ENCODE measurements at places on chromosomes 13 and 19. TPM values are rescaled to one million over a fixed set of nuclear protein-coding genes. Genes with fewer than 3 reads are reported as not detected.

GRK1 gene
- not detected for total RNA-seq

CEACAM1 gene
- total RNA-seq, result 6.4 TPM

CYP4F11 gene
- not detected for total RNA-seq

IGFL3 gene
- not detected for total RNA-seq

ZNF71 gene
- 8.5 TPM for total RNA-seq

OR10H1 gene
- total RNA-seq, result 0.07 TPM

BRCA2 gene
- total RNA-seq, result 28.5 TPM

DNA sequence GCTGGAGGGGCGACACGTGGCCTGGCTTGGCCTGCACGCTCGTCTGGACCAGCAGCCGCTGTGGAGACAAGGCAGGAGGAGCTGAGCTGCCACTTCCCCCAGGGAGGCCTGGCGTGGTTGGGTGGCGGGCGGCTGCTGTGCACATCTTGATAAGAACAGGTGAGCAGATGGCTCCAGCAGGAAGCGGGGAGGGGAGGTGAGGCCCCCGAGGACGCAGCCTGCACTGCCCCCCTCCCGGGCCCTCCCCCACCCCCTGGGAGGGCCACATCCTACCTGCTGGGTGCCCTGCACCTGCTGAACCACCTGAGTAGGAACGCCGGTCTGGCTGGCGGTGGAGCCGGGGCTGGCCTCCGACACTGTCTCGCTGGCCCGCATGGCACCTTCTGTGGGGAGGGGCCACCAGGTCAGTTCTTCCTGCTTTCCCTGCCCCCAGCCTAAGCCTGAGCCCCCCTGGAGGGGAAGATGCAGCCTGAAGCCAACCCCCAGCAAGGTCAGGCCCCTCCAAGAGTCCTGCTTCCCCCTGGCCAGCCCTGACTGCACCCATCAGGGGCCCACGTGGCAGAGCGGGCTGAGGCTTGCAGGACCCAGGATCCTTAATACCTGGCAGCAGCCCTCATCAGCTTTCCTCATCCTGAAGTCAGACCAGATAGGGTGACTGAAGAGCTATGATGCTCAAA is 22.8 kb downstream of the RFX1 start:
- no peaks in the 10 kb centered on the region for H3K27me3 ChIP-seq
- H3K36me3 ChIP-seq, result no peaks in the 10 kb centered on the region
- H3K4me3 ChIP-seq, result no peak overlapping the region
- no peak for DNase-seq
- H3K4me1 ChIP-seq, result peaks cover 19% of the 10 kb centered on the region

GRCh38 chr13:47929156-47929555 is 71.9 kb downstream of the SUCLA2 start:
- H3K4me1 ChIP-seq, result no peaks in the 10 kb centered on the region
- no peak overlapping the region for H3K27ac ChIP-seq
- H3K4me3 ChIP-seq, result no peak overlapping the region
- H3K36me3 ChIP-seq, result no peaks in the 10 kb centered on the region
- DNase-seq, result no peak

DNA sequence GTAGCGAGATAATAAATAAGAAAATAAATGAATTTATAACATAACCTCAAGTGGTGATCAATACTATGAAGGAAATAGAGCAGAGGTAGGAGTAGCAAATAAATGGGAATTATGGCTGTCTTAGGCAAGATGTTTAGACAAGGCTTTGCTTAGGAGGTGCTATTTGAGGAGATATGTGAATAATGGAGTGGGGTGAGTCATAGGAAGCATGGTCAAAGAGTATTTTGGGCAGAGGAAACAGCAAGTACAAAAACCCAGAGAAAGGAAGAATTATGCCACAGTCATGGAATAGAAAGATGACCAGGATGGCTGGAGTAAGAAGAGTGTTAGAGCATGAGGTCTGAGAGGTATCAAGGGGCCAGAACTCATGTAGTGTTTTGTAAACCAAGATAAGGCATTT is 33.6 kb upstream of the LPAR6 start:
- H3K4me1 ChIP-seq, result peaks cover 28% of the 10 kb centered on the region
- no peak overlapping the region for H3K27ac ChIP-seq
- no peaks in the 10 kb centered on the region for H3K27me3 ChIP-seq
- H3K4me3 ChIP-seq, result no peak overlapping the region
- peaks cover 12% of the 10 kb centered on the region for H3K36me3 ChIP-seq

DNA sequence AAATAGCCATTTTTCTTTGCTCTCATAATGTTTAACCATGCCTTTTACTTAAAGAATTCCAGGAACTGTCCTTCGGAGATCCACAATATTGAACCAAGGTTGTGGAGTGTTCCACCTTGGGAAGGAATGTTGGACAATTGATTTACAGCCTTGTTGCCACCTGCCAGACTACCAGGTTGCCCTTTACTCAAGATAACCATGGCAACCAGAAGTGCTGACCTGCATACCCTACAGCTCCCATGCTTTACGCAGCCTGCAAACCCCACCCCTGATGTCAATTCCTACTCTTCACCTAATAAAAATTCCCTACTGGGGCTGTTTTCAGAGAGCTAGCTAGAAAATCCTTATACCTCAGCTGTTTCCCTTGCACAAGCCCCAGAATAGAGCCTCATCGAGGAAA is 151.0 kb upstream of the RXFP2 start:
- H3K4me3 ChIP-seq, result no peak overlapping the region
- H3K27me3 ChIP-seq, result peaks cover 22% of the 10 kb centered on the region
- no peaks in the 10 kb centered on the region for H3K36me3 ChIP-seq
- no peaks in the 10 kb centered on the region for H3K4me1 ChIP-seq
- no peak for DNase-seq

- no peaks in the 10 kb centered on the region for H3K4me1 ChIP-seq
- peaks cover 7% of the 10 kb centered on the region for H3K27me3 ChIP-seq
- no peaks in the 10 kb centered on the region for H3K36me3 ChIP-seq
- no peak overlapping the region for H3K27ac ChIP-seq
- H3K4me3 ChIP-seq, result no peak overlapping the region
Measured at GRCh38 chr19:28899703-28900102, 313.2 kb downstream of the UQCRFS1 start.

DNA sequence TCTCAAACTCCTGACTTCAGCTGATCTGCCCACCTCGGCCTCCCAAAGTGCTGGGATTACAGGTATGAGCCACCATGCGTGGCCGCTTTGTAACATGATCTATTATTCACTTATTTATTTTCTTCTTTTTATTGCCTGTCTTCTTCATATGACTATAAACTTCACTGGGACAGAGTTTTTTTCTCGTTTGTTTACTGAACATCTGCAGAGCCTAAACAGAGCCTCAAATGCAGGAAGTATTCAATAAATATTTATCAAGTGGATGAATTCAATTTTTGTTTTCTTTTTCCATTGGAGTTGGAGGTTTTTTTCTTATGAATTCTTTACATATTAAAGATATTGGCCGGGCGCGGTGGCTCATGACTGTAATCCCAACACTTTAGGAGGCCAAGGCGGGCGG is 54.7 kb downstream of the SKA3 start:
- H3K4me3 ChIP-seq, result no peak overlapping the region
- H3K27ac ChIP-seq, result no peak overlapping the region
- H3K27me3 ChIP-seq, result no peaks in the 10 kb centered on the region
- no peak for DNase-seq
- H3K4me1 ChIP-seq, result no peaks in the 10 kb centered on the region

GRCh38 chr19:19101540-19101939 is 36.7 kb downstream of the TMEM161A start:
- H3K27ac ChIP-seq, result no peak overlapping the region
- DNase-seq, result no peak
- H3K36me3 ChIP-seq, result no peaks in the 10 kb centered on the region
- peaks cover 3% of the 10 kb centered on the region for H3K4me1 ChIP-seq
- H3K27me3 ChIP-seq, result no peaks in the 10 kb centered on the region
- no peak overlapping the region for H3K4me3 ChIP-seq

DNA sequence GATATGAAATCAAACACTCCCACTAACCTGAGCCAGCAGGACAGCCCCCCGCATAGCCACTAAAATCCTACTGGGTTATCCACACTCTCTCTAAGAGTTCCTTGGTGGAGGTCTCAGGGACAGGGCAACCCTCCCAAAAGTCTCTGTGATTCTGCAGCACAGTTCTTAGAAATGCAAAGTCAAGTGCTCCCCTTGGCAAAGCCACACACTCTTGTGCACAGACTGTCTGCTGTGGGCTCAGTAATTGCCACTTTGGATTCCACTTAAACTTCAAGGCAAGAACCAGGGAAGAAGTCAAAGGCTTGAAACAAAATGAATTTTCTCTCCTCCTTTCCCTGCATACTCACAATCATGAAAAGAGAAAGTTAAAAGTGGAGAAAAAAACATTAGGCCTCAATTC is 61.5 kb downstream of the DOCK9 start:
- no peaks in the 10 kb centered on the region for H3K27me3 ChIP-seq
- no peak for DNase-seq
- no peak overlapping the region for H3K4me3 ChIP-seq
- H3K27ac ChIP-seq, result no peak overlapping the region

GRCh38 chr19:19292607-19293006 is 19.5 kb upstream of the TM6SF2 start:
- peaks cover 28% of the 10 kb centered on the region for H3K36me3 ChIP-seq
- no peaks in the 10 kb centered on the region for H3K27me3 ChIP-seq
- H3K4me3 ChIP-seq, result no peak overlapping the region
- DNase-seq, result no peak
- no peaks in the 10 kb centered on the region for H3K4me1 ChIP-seq

- H3K4me3 ChIP-seq, result no peak overlapping the region
- no peaks in the 10 kb centered on the region for H3K36me3 ChIP-seq
- H3K27me3 ChIP-seq, result no peaks in the 10 kb centered on the region
- no peak overlapping the region for H3K27ac ChIP-seq
Measured at GRCh38 chr13:50995854-50996253, 86.3 kb downstream of the RNASEH2B start.

GRCh38 chr19:3467437-3468198 is 12.7 kb downstream of the SMIM24 start:
- no peak overlapping the region for H3K27ac ChIP-seq
- no peak for DNase-seq
- H3K36me3 ChIP-seq, result peaks cover 2% of the 10 kb centered on the region
- no peaks in the 10 kb centered on the region for H3K4me1 ChIP-seq
- no peaks in the 10 kb centered on the region for H3K27me3 ChIP-seq
- H3K4me3 ChIP-seq, result no peak overlapping the region

GRCh38 chr19:47111682-47112165 is 1.9 kb downstream of the ZC3H4 start:
- H3K27ac ChIP-seq, result peak overlapping the region; percentile 98
- peaks cover 26% of the 10 kb centered on the region for H3K36me3 ChIP-seq
- DNase-seq, result no peak
- H3K27me3 ChIP-seq, result no peaks in the 10 kb centered on the region

GRCh38 chr19:1162404-1163282 is 11.4 kb downstream of the SBNO2 start:
- no peaks in the 10 kb centered on the region for H3K4me1 ChIP-seq
- H3K27me3 ChIP-seq, result no peaks in the 10 kb centered on the region
- H3K4me3 ChIP-seq, result no peak overlapping the region
- no peak for DNase-seq

GRCh38 chr13:66503890-66504289 is 726.2 kb downstream of the PCDH9 start:
- no peaks in the 10 kb centered on the region for H3K4me1 ChIP-seq
- H3K27me3 ChIP-seq, result no peaks in the 10 kb centered on the region
- H3K36me3 ChIP-seq, result no peaks in the 10 kb centered on the region
- no peak for DNase-seq
- H3K4me3 ChIP-seq, result no peak overlapping the region

- H3K27me3 ChIP-seq, result no peaks in the 10 kb centered on the region
- peaks cover 6% of the 10 kb centered on the region for H3K36me3 ChIP-seq
- no peaks in the 10 kb centered on the region for H3K4me1 ChIP-seq
Measured at GRCh38 chr13:66971004-66971403, 259.1 kb downstream of the PCDH9 start.

GRCh38 chr13:37729876-37730275 is 131.3 kb upstream of the POSTN start:
- H3K27me3 ChIP-seq, result no peaks in the 10 kb centered on the region
- no peak for DNase-seq
- H3K4me3 ChIP-seq, result no peak overlapping the region
- no peak overlapping the region for H3K27ac ChIP-seq
- no peaks in the 10 kb centered on the region for H3K4me1 ChIP-seq

DNA sequence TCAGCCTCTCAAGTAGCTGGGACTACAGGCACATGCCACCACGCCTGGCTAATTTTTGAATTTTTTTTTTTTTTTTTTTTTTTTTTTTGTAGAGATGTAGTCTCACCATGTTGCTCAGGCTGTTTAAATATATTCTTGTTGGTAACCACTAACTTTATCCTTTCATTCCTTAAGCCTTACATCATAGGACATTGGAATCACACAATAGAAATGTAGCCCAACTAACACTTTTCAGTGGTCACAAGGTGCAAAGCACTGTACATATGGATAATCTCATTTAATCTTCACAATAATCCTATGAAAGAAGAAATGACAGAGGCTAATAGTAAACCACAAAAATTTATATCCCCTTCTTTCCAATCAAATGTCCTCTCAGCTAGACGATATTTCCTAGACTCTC is 417.8 kb upstream of the DACH1 start:
- no peak for DNase-seq
- no peaks in the 10 kb centered on the region for H3K36me3 ChIP-seq
- no peak overlapping the region for H3K4me3 ChIP-seq
- no peaks in the 10 kb centered on the region for H3K4me1 ChIP-seq
- no peak overlapping the region for H3K27ac ChIP-seq

DNA sequence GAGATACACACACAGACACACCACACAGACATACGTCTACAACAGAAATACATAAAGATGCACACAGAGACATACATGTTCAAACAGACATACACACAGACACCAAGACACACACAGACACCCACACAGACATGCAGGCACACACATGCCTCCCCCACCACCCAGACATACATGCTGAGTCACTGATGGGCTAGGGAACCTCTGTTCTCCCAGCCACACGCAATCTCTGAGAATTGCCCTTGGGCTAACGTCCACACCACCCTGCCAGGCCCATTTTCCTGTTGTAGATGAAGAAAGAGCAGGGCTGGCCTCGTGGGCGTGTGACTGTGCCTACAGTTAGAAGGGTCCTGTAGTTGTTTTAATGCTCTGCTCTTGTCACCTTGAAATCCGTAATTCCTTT is 261.9 kb downstream of the KCNRG start:
- no peak overlapping the region for H3K27ac ChIP-seq
- H3K27me3 ChIP-seq, result no peaks in the 10 kb centered on the region
- H3K4me3 ChIP-seq, result no peak overlapping the region
- DNase-seq, result no peak
- H3K4me1 ChIP-seq, result peaks cover 22% of the 10 kb centered on the region
- H3K36me3 ChIP-seq, result peaks cover 14% of the 10 kb centered on the region

GRCh38 chr19:45569619-45570421 is 14.8 kb downstream of the OPA3 start:
- H3K4me3 ChIP-seq, result no peak overlapping the region
- H3K4me1 ChIP-seq, result peaks cover 10% of the 10 kb centered on the region
- H3K27me3 ChIP-seq, result no peaks in the 10 kb centered on the region
- DNase-seq, result no peak

- no peak for DNase-seq
- H3K36me3 ChIP-seq, result no peaks in the 10 kb centered on the region
- peak overlapping the region; percentile 87 for H3K27ac ChIP-seq
- H3K4me3 ChIP-seq, result peak overlapping the region; percentile 68
- H3K27me3 ChIP-seq, result no peaks in the 10 kb centered on the region
Measured at GRCh38 chr19:2609389-2610116, 92.9 kb downstream of the GNG7 start.

GRCh38 chr13:108368250-108368905 is 98.9 kb downstream of the TNFSF13B start:
- H3K27me3 ChIP-seq, result no peaks in the 10 kb centered on the region
- no peak overlapping the region for H3K4me3 ChIP-seq
- H3K36me3 ChIP-seq, result no peaks in the 10 kb centered on the region
- no peak for DNase-seq
- H3K27ac ChIP-seq, result no peak overlapping the region
